Fibroblast of skin of right quadriceps (primary cell): ENCODE measurements at places on chromosomes 4 and X.

GRCh38 chrX:40683245-40683644, 35.9 kb upstream of the CXorf38 start:
- no peak for DNase-seq

GRCh38 chr4:166311169-166311568, 438.1 kb downstream of the TLL1 start:
- DNase-seq: no peak

GRCh38 chrX:20309806-20310205, 43.1 kb upstream of the RPS6KA3 start:
- DNase-seq: peak; percentile 68

GRCh38 chrX:134880866-134881265, 109.9 kb upstream of the SMIM10 start:
- peak; percentile 18 for DNase-seq

DNA sequence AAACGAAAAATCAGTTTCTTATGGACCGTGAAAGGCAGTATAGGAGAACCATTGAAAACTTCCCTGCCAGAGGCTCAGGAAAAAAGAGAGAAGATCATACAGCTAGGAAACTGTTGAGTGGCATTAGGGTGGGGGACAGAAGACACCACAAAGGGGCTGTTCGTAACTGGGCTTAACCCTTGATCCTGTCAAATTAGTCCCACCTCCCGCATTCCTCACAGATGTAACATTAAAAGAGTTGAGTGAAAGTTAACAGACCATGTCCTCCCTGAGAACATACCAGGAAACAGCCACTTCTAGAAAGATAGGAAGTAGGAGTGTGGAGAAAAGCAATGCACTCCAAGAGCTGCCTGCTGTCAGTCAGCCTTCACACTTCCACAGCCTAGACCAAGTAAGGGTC, 8.7 kb downstream of the SHROOM4 start:
- DNase-seq: no peak

DNA sequence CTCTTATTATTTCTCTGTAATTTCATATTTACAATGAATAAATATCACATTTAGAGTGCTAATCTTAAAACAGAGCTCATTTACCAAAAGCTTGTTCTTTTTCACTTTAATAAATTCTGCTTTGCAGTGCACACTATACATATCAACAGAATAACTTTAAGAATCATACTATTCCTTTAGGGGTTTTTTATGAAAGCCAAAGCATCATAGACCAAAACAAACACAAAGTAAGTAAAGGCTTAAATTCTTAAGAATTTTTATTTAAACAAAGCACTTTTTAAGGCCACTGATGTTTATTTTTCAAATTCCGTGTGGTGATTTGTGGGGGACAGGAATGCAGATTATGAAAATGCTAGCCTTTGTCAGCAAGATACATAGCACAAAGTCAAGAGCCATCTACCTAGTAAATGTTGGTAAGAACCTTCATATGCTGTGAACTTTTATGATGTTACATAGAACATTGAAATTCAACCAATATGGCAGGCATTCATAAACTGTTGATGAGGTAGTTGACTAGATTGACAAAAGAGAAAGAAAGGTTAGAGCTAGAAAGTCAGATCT, 17.8 kb downstream of the TIGD2 start:
- peak; percentile 35 for DNase-seq

DNA sequence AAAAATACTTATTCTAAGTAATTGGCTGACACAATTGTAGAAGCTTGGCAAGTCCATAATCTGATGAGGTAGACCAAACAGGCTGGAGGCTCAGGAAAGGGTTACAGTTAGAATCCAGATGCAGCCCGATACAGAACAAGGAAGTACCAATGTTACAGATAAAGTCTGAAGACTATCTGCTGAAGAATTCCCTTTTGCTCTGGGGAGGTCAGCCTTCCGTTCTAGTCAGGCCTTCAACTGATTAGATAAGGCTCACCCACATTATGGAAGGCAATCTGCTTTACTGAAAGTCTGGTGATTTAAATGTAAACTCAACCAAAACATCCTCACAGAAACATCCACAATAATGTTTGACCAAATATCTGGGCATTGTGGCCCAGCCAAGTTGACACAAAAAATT, 7.4 kb upstream of the DYNLT3 start:
- no peak for DNase-seq

GRCh38 chrX:1231850-1232465, 19.5 kb upstream of the CRLF2 start:
- no peak for DNase-seq
